ENCODE measurements at places on chromosomes 6 and 20.

- no peak for DNase-seq
Measured at GRCh38 chr6:39695447-39695846, 29.8 kb downstream of the KIF6 start.

DNA sequence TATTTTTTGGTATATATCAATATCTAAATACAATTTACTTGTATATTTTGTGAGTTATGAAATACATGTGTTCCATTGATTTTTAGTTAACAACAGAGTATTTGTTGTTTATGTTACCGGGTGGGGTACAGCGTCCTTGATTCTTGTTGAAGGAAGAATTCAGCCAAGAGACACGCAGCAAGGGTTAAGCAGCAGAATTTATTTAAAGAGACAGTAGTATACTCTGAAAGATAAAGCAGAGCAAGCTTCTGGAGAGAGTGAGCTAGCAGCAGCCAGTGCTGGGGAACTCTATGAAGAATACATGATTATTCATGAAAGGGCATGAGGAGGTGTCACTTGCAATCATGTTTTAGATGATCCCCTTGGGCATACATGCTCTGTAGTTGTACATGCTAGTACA lies 76.1 kb downstream of the FAM135A start:
- no peak for DNase-seq

GRCh38 chr6:168133168-168133561 lies 54.2 kb upstream of the FRMD1 start:
- no peak for DNase-seq

DNA sequence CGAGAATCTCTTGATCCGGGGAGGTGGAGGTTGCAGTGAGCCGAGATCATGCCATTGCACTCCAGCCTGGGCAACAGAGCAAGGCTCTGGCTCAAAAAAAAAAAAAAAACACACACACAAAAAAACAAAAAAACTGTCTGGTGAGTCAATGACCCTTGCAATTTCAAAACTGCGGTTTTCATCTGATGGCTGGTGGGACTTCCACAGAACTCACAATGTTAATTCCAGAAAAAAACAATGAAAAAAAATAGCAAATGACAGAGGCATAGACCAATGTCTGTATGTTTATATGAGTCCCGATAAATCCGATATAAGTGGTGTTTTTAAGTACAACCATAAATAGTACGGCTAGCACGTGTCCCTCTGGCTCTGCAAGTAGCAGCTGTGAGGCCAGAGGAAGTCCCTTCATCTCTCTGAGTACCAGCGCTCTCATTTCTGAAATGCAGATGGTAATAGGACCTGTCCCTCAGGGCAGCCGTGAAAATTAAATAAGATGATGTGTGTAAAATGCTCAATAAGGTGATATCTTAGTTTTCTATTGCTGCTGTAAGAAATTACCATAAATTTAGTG lies 21.9 kb upstream of the PTPN1 start:
- DNase-seq, result no peak

- no peak for DNase-seq
Measured at GRCh38 chr20:35657271-35657670, 7.4 kb downstream of the CPNE1 start.

DNA sequence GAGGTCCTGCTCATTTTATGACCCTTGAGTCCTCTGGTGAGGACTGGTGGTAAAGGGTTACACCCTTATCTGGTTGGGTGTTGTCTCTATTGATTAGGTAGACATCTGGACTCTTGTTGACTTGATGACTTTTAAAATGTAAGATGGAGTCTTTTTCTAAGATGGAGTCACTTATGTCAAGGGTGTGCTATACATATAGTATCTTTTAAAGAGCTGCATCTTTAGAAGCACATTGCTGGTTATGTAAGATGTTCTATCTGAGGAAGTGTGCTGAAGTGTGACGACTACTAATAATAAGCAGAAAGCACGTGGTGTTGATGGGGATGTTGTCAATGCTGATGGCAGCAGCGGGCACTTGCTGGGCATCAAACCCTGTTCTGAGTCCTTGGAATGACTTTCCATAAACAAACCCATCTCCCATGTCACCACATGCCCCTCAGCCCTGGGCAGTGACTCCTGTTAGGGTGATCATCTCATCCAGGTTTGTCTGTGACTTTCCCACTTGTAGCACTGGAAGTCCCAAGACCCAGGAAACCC lies 229.6 kb downstream of the EYA2 start:
- no peak for DNase-seq

DNA sequence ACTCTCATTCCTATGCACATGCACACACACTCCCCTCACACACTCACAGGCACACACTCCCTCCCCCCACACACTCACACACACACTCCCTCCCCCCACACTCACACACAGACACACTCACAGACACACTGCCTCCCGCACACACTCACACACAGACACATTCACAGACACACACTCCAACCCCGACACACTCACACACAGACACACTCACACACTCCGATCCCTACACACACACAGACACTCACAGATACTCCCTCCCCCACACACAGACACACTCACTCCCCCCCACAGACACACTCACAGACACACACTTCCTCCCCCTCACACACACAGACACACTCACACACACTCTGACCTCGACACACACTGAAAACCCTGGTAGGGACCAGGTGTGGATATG lies 176.2 kb downstream of the TFAP2C start:
- DNase-seq, result no peak

Data from cortex of kidney (tissue), 1 donor.